HAP-1 (cell line): ENCODE measurements at places on chromosomes 13 and 19.

DNA sequence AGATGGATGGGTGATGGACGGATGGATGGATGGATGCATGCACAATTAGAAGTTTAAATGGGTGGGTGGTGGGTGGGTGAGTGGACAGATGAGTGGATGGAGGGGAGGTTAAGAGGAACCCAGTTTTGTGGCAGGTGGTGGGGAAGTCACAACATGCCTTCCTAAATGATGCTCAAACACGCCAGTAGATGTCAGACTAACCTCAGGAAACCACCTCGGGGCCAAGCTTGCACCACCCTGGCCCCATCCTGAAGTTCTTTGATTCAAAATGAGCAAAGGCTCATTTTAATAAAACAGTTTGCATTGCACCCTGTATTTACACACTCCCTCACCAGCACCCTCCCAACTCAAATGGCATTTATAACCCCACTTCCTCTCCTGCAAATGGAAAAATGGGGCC is 91.4 kb upstream of the CACNA1A start:
- DNase-seq, result peak; percentile 36

- no peak for DNase-seq
These were observed 261.4 kb upstream of the RXFP2 start for GRCh38 chr13:31477961-31478360.

- no peak for DNase-seq
These were observed 13.6 kb downstream of the C19orf25 start for GRCh38 chr19:1465191-1466016.

GRCh38 chr13:26529441-26529840 is 28.0 kb upstream of the WASF3 start:
- peak; percentile 80 for DNase-seq

- DNase-seq, result peak; percentile 99
These were observed 449 bp upstream of the AKT2 start for GRCh38 chr19:40285353-40286234.

GRCh38 chr19:1634242-1634937 is 18.0 kb downstream of the TCF3 start:
- DNase-seq, result no peak

DNA sequence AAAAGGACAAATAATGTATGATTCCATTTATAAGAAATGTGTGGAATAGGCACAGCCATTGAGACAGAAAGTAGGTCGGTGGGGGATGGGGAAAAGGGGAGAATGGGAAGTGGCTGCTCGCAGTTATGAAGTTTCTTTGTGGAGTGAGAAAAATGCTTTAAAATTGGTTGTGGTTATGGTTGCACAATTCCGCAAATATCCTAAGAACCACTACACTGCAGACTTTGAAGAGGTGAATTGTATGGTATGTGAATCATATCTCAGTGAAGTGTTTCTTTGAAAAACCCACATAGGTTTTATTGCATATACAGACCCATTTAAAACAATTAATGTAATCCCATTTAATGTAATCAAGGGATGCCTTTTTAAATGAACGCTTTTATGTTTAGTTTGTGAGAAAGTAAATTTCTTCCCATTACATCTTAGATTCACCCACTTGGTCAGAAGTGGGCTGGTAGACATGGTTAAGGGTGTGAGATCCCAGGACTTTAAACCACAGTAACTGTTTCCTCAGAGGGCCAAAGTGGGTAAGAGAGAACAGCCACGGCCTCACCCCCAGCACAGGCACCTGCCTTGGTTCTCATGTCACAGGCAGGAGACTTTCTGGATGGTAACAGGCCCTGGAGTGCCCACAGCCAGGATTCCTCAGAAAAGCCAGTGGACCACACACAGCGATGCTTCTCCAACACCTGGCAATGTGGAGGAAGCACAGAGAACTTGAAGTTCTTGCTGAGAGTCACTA is 119.3 kb upstream of the GJB6 start:
- no peak for DNase-seq

- no peak for DNase-seq
These were observed 2882.5 kb downstream of the PCDH9 start for GRCh38 chr13:64347664-64348063.

- no peak for DNase-seq
These were observed 24.3 kb downstream of the CCNA1 start for GRCh38 chr13:36456577-36456976.

- no peak for DNase-seq
These were observed 57.3 kb upstream of the UBL3 start for GRCh38 chr13:29907670-29908069.

DNA sequence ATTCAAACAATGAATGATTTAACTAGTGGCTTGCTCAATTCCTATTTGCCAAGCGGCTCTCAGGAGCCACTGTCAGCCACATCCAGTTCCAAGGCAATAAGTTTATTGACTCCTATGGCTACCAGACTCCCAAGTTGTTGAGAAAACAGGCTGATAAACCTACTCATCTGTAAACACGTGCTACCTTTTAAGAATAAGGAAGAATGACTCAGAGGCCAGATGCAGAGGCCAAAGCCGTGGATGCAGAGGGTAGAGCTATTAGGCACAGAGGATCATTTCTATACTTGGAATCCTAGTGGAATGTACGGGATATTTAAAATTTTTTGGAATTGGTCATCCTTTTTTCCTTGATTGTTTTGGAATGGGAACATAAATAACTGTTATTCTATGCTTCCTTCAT is 1921.1 kb downstream of the OLFM4 start:
- no peak for DNase-seq

- no peak for DNase-seq
These were observed 17.2 kb upstream of the JUND start for GRCh38 chr19:18298601-18299000.

GRCh38 chr19:45913874-45914830 is at the start of gene NANOS2:
NANOS2 (minus strand) TSS chr19:45914778; CDS start chr19:45914693, 85 bp downstream.
- DNase-seq, result peak; percentile 64

- no peak for DNase-seq
These were observed 993.9 kb downstream of the EFNB2 start for GRCh38 chr13:105541565-105541964.

DNA sequence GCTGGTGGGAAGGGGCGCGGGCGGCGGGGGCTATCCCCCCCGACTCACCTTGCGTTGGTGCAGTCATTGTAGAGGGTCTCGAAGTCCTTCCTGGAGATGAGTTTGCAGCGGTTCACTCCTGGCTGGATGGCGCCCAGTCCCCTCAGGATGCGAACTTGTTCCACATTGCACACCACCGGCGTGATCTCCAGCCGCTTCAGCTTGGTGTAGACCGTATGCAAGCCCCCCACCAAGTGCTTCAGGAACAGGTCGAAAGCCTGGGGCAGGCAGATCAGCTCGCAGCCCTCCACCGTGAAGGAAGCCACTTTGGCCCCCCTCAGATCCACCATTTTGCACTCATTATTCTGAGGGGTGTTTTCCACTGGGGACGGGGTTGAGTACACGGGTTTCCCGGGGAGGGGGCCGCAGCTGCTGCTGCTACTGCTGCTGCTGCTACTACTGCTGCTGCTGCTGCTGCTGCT is 1.1 kb downstream of the DACH1 start:
- DNase-seq, result no peak

GRCh38 chr19:51034704-51035103 is at the start of gene KLK12:
KLK12 (minus strand) TSS chr19:51035002; CDS start chr19:51034621, 381 bp downstream.
- DNase-seq, result no peak

- DNase-seq, result no peak
These were observed 163.7 kb downstream of the SHISA2 start for GRCh38 chr13:25887962-25888655.

GRCh38 chr19:38870612-38871011 is 7.5 kb downstream of the RINL start:
- DNase-seq, result no peak

- no peak for DNase-seq
These were observed 35.1 kb upstream of the ZNF808 start for GRCh38 chr19:52492201-52492993.

GRCh38 chr19:18261474-18261873 is 12.8 kb downstream of the IQCN start:
- DNase-seq, result no peak
